ENCODE measurements at places on chromosomes 11 and 22. TPM values are rescaled to one million over a fixed set of nuclear protein-coding genes. Genes with fewer than 3 reads are reported as not detected.

Gene OR6A2
- not detected for total RNA-seq

Gene GGTLC2
- not detected for total RNA-seq

Gene UBE4A
- total RNA-seq = 52.9 TPM

Gene OR51B2
- total RNA-seq = not detected

Gene TESMIN
- total RNA-seq = 5.1 TPM

Gene DUSP8
- total RNA-seq = 0.62 TPM

GRCh38 chr11:14059491-14059890, 97.0 kb downstream of the SPON1 start:
- peaks cover 5% of the 10 kb centered on the region for H3K27me3 ChIP-seq
- H3K27ac ChIP-seq = no peak overlapping the region
- no peak overlapping the region for H3K4me3 ChIP-seq
- H3K4me1 ChIP-seq = no peaks in the 10 kb centered on the region

GRCh38 chr22:48186146-48186790, 1423.8 kb downstream of the TBC1D22A start:
- no peaks in the 10 kb centered on the region for H3K27me3 ChIP-seq
- H3K4me1 ChIP-seq = no peaks in the 10 kb centered on the region
- no peak overlapping the region for H3K27ac ChIP-seq
- H3K36me3 ChIP-seq = peaks cover 13% of the 10 kb centered on the region

DNA sequence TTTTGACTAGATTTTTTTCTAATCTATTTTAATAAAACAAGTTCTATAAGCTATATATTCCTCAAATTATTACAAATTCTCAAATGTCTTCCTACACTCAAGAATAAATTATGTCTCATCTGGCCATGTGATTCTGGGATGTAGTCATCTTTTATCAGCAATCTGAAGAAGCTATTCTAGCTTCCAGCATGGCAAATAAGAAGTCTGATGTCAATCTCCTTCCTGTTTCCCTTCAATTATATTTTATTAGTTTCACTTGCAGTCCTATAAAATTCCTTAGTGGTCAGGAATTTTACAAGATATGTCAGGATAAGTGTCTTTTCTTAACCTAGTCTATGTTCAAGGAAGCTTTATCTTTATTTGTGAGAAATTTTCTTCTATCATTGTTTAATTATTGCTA, 10.4 kb upstream of the ANO3 start:
- H3K4me1 ChIP-seq = no peaks in the 10 kb centered on the region
- H3K4me3 ChIP-seq = no peak overlapping the region
- H3K27ac ChIP-seq = no peak overlapping the region
- no peak for DNase-seq
- peaks cover 3% of the 10 kb centered on the region for H3K27me3 ChIP-seq

DNA sequence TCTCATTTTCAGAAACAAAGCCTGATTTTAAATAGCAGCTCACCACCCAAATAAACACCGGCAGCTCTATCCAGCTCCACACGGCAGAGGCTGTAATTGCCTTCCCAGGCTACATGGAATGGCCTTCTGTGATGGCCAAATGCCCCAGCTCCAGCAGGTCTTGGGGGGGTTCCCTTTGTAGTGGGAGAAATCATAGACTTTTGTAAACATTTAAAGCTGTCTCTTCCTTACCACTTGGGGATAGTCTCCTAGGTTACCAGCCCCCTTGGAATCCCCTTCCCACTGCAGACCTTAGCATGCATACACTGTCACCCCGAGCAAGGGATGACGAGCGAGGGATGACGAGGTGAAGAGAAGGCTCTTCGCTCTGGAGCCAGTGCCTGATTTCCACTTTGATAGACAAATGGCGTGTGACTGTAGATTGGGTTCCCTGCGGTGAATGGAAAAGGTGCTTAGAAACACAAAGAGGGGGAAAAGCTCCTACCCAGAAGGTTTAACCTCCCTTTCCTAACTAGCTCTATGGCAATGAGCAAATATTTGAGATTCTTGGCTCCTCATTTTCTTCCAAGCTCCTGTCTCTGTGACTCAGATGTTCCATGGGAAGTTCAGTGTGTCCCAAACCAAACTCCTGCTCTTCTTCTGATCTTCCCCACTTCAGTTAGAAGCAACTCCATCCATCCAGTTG, 108.0 kb upstream of the CADM1 start:
- H3K27me3 ChIP-seq = no peaks in the 10 kb centered on the region
- H3K27ac ChIP-seq = no peak overlapping the region
- no peaks in the 10 kb centered on the region for H3K4me1 ChIP-seq
- H3K4me3 ChIP-seq = no peak overlapping the region
- no peak for DNase-seq

DNA sequence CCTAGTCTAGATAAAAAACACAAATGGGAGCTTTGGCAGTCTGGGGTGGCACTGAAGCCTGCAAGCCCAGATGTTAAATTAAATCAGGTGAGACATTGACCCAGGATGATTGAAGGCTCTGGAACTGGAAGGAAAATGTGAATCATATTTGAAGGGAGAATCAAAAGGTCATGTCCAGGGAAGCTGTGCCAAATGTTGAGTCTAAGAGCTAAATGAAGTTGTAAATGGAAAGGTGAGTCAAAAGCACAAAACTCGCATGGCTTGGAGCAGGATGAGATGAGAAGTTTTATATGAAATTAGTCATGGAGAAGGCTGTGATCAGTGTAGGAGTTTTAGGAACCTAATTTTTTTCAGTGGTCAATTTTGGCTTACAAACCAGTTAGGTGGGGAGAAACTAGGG, 301.1 kb downstream of the BLID start:
- peak; percentile 21 for DNase-seq
- H3K27me3 ChIP-seq = no peaks in the 10 kb centered on the region
- H3K4me3 ChIP-seq = no peak overlapping the region
- H3K36me3 ChIP-seq = peaks cover 39% of the 10 kb centered on the region
- H3K4me1 ChIP-seq = peaks cover 31% of the 10 kb centered on the region

GRCh38 chr22:17472932-17473331, 90.4 kb upstream of the SLC25A18 start:
- H3K4me1 ChIP-seq = no peaks in the 10 kb centered on the region
- H3K27ac ChIP-seq = no peak overlapping the region
- H3K4me3 ChIP-seq = no peak overlapping the region
- no peaks in the 10 kb centered on the region for H3K36me3 ChIP-seq
- DNase-seq = no peak
- H3K27me3 ChIP-seq = peaks cover 30% of the 10 kb centered on the region

DNA sequence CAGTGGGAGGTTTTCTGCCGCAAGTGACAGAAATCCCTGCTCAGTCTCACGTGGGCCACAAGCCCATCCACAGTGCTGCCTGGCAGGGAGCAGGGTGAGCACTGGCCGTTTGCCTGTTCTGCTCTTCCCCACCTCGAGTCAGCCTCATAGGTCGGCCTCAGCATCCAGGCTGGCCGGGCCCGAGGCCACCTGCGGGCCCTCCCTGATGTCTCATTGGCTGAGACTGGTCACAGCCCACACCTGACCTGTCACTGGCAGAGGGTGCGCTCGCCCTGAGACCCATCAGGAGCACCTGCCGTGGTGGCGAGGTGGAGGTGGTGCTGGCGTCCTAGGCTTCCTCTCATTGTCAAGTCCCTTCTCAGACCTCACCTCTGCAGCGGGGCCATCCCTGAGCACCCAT, 72.1 kb downstream of the ELFN2 start:
- H3K27ac ChIP-seq = no peak overlapping the region
- H3K4me3 ChIP-seq = no peak overlapping the region
- H3K36me3 ChIP-seq = no peaks in the 10 kb centered on the region
- DNase-seq = no peak

DNA sequence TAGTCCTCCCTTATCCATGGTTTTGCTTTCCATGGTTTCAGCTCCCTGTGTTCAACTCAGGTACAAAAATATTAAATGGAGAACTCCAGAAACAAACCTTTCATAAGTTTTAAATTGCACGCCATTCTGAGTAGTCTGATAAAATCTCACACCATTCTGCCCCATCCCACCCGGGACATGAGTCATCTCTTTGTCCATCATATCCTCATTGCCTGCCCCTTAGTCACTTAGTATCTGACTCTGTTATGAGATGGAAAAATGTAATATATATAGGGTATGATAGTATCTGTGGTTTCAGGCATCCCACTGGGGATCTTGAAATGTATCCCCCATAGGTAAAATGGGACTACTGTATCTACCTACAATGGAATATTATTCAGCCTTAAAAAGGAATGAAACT, 35.5 kb upstream of the FGF3 start:
- peaks cover 22% of the 10 kb centered on the region for H3K27me3 ChIP-seq
- H3K4me1 ChIP-seq = peaks cover 8% of the 10 kb centered on the region
- no peaks in the 10 kb centered on the region for H3K36me3 ChIP-seq
- no peak overlapping the region for H3K27ac ChIP-seq
- DNase-seq = peak; percentile 49

GRCh38 chr11:40286137-40286536, 1173.3 kb downstream of the LRRC4C start:
- H3K4me1 ChIP-seq = no peaks in the 10 kb centered on the region
- DNase-seq = no peak
- H3K4me3 ChIP-seq = no peak overlapping the region
- H3K27me3 ChIP-seq = peaks cover 2% of the 10 kb centered on the region
- H3K36me3 ChIP-seq = no peaks in the 10 kb centered on the region
- no peak overlapping the region for H3K27ac ChIP-seq

GRCh38 chr22:41512421-41513194, 31.7 kb downstream of the POLR3H start:
- H3K4me3 ChIP-seq = no peak overlapping the region
- peaks cover 23% of the 10 kb centered on the region for H3K4me1 ChIP-seq
- DNase-seq = peak; percentile 65
- peaks cover 1% of the 10 kb centered on the region for H3K27me3 ChIP-seq
- H3K27ac ChIP-seq = peak overlapping the region; percentile 76
- H3K36me3 ChIP-seq = peaks cover 17% of the 10 kb centered on the region

DNA sequence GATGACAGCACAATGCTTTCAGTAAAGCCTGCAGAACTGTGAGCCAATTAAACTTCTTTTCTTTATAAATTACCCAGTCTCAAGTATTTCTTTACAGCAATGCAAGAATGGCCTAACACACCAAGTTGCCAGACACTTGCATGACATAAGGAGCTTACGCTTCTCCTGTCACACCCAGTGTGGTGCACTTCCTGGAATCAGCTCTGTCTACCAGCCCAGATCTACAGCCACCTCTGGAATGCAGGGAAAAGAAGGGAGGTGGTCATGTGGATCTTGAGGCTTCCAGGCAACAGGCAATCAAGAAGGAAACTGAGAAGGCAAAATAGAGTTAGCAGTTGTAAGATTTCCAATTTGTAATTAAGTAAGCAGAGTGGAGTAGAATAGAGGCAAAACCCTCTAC, 37.4 kb upstream of the SESN3 start:
- H3K36me3 ChIP-seq = no peaks in the 10 kb centered on the region
- H3K27me3 ChIP-seq = no peaks in the 10 kb centered on the region
- no peaks in the 10 kb centered on the region for H3K4me1 ChIP-seq
- DNase-seq = no peak
- H3K4me3 ChIP-seq = no peak overlapping the region

DNA sequence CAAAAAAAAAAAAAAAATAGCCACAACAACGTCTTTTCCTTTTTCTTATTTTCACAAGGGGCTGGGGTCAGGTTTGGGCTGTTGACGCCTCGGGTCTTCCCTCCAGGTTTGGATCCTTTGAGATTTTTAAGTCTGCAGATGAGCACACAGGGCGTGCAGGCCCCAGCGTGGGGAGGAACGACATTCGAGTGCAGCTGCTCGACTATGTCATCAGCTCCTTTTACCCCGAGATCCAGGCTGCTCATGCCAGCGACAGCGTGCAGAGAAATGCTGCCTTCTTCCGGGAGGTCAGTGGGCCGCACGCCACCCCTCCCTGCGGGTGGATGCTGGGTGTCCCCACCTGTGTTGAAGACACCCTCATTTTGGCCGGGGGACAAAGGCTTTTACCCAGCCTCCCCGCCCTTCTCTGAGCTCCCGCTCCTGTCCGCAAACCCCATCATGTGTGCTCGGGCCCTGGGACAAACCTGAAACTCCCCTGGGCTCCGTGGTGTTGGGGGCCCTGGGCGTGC, 7.7 kb downstream of the SELENOO start:
- no peak overlapping the region for H3K27ac ChIP-seq
- H3K4me1 ChIP-seq = no peaks in the 10 kb centered on the region
- peaks cover 8% of the 10 kb centered on the region for H3K27me3 ChIP-seq
- no peak for DNase-seq
- H3K4me3 ChIP-seq = no peak overlapping the region

DNA sequence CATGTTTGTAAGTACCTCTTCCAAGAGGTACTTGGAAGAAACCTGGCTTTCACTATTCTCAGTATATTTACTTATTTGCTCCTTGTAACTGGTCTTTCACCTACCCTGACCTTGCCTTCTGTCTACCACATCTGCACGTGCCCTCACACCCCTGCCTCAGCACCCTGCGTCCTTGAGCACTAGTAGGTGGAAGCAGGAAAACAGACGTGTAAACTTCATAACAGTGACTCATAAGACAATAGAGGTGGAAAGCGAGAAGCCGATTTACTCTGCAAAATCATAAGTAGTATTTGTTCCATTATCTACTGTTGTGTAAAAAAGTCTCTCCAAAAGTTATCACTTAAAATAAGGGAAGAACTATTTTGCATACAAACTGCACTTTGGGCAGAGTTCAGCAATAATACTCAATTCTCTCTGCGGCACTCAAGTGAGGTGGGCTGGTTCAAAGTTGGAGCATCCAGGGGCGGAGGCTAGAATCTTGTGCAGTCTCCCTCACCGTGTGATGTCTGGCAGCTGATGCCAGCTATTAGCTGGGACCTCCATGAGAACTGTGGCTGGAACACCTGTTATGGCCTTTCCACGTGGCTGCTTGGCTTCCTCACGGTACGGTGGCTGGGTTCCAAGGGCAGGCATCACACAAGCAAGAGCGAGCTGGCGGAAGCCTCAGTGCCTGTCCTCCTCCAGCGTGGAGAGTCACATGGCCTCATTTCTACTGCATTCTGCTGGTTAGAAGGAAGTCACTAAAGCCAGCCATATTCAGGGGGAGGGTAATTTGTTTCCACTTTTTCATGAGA, 30.4 kb downstream of the PACS1 start:
- H3K27me3 ChIP-seq = no peaks in the 10 kb centered on the region
- no peak overlapping the region for H3K27ac ChIP-seq
- no peak for DNase-seq
- H3K4me1 ChIP-seq = peaks cover 50% of the 10 kb centered on the region
- H3K36me3 ChIP-seq = peaks cover 9% of the 10 kb centered on the region
- no peak overlapping the region for H3K4me3 ChIP-seq

GRCh38 chr11:118098996-118099837, 12.5 kb upstream of the SMIM35 start:
- no peaks in the 10 kb centered on the region for H3K4me1 ChIP-seq
- H3K36me3 ChIP-seq = no peaks in the 10 kb centered on the region
- no peak for DNase-seq
- no peak overlapping the region for H3K4me3 ChIP-seq
- H3K27ac ChIP-seq = no peak overlapping the region

DNA sequence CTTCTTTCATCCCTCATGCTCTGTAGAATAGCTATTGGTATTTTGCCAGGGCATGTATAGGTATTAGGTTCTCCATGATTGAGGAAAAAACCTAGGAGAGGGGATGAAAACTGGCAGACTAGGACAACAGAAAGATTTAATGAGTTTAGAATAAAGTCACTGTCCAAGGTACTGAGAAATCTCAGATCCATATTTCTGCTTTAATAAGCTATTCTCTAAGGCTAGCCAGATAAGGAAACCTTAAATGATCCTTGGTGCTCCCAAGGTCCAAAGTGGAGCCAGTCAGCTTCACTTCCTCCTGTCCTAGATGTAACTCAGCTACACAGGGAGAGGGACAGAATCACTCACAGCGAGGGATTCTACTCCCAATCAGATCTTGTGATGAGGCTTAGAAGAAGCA, 13.7 kb upstream of the CSNK2A3 start:
- peaks cover 11% of the 10 kb centered on the region for H3K27me3 ChIP-seq
- H3K36me3 ChIP-seq = peaks cover 11% of the 10 kb centered on the region

Measured in HFFc6 (cell line).